GM23338 (cell line): ENCODE measurements at places on chromosomes 7 and 10. TPM values are rescaled to one million over a fixed set of nuclear protein-coding genes. Genes with fewer than 3 reads are reported as not detected.

The LLCFC1 gene
- not detected in 2 replicates for polyA plus RNA-seq

The SHTN1 gene
- 6.7 and 8.0 TPM in 2 replicates for polyA plus RNA-seq

The NCF1 gene
- 1.4 and 3.1 TPM in 2 replicates for polyA plus RNA-seq

The CALY gene
- 8.0 and 9.0 TPM in 2 replicates for polyA plus RNA-seq

The NRCAM gene
- polyA plus RNA-seq = 2.5 and 2.7 TPM in 2 replicates

The TSC22D4 gene
- polyA plus RNA-seq = 14.6 and 16.4 TPM in 2 replicates

The TLX1 gene
- not detected in 2 replicates for polyA plus RNA-seq

The CPVL gene
- polyA plus RNA-seq = 31.9 and 36.5 TPM in 2 replicates

The STOX1 gene
- 1.6 and 1.7 TPM in 2 replicates for polyA plus RNA-seq

The FRMD4A gene
- 8.9 and 14.0 TPM in 2 replicates for polyA plus RNA-seq

The RADIL gene
- polyA plus RNA-seq = 4.3 and 4.8 TPM in 2 replicates

The EGR2 gene
- polyA plus RNA-seq = 3.5 and 3.7 TPM in 2 replicates

The LANCL2 gene
- polyA plus RNA-seq = 7.3 and 7.9 TPM in 2 replicates

The MSMB gene
- polyA plus RNA-seq = not detected in 2 replicates

The CALCR gene
- 0.32 and 0.59 TPM in 2 replicates for polyA plus RNA-seq

The ZNF735 gene
- polyA plus RNA-seq = not detected in 2 replicates

The TMEM140 gene
- 1.3 and 2.7 TPM in 2 replicates for polyA plus RNA-seq

The RAB18 gene
- polyA plus RNA-seq = 51.0 and 77.2 TPM in 2 replicates

The ZNF736 gene
- polyA plus RNA-seq = 2.6 and 4.6 TPM in 2 replicates

The OPN4 gene
- polyA plus RNA-seq = not detected in 2 replicates

The SSBP1 gene
- polyA plus RNA-seq = 972 and 1,006 TPM in 2 replicates

The FAM180A gene
- not detected in 2 replicates for polyA plus RNA-seq

The PKD2L1 gene
- polyA plus RNA-seq = not detected in 2 replicates

The GPC2 gene
- 9.8 and 10.7 TPM in 2 replicates for polyA plus RNA-seq

The WDFY4 gene
- polyA plus RNA-seq = not detected in 2 replicates

The GSAP gene
- polyA plus RNA-seq = 0.50 and 0.63 TPM in 2 replicates

The DEPP1 gene
- 0.37 TPM in 2 replicates for polyA plus RNA-seq

The MSS51 gene
- polyA plus RNA-seq = 1.1 and 1.9 TPM in 2 replicates

The GPRIN2 gene
- 2.9 and 3.0 TPM in 2 replicates for polyA plus RNA-seq

The SPDYE9 gene
- polyA plus RNA-seq = 0.78 and 1.1 TPM in 2 replicates

The SPACDR gene
- polyA plus RNA-seq = 0.42 TPM in 1 of 2 replicates, not detected in the other

The SPDYE11 gene
- 0.92 and 1.4 TPM in 2 replicates for polyA plus RNA-seq

The NUPR2 gene
- polyA plus RNA-seq = not detected in 2 replicates

The TAC1 gene
- 7.5 and 9.7 TPM in 2 replicates for polyA plus RNA-seq

The AP5Z1 gene
- 16.3 and 16.4 TPM in 2 replicates for polyA plus RNA-seq

The MEPCE gene
- 10.0 and 11.4 TPM in 2 replicates for polyA plus RNA-seq

The CALHM1 gene
- 0.11 and 0.16 TPM in 2 replicates for polyA plus RNA-seq

The LIPK gene
- polyA plus RNA-seq = not detected in 2 replicates

The CDC14C gene
- not detected in 2 replicates for polyA plus RNA-seq

The TMEM236 gene
- 0.03 and 0.05 TPM in 2 replicates for polyA plus RNA-seq

The WNT8B gene
- 0.26 and 0.74 TPM in 2 replicates for polyA plus RNA-seq

The ELN gene
- polyA plus RNA-seq = 1.1 TPM in 2 replicates

The ITPRID1 gene
- polyA plus RNA-seq = 0.05 TPM in 1 of 2 replicates, not detected in the other
